ENCODE measurements at places on chromosomes 2 and 18.

DNA sequence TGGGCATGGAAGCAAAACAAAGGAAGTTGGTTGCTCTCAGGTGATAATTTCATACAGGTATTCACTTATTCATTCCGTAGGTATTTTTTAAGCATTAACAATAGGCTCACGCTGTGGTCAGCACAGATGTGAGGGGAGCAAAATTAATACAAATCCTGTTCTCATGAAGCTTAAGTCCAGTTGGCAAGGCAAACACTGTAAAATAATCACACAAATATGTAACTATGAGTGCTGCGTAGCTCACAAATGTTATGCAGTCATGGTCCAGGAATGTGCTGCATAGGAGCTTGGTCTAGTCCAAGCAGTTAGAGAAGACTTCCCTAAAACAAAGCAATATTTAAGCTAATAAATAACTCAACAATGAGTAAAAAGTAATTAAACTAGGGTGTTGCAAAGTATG is 23.9 kb downstream of the SP5 start:
- DNase-seq = peak; percentile 74

- DNase-seq = no peak
Observed at GRCh38 chr18:48842259-48843061, 108.3 kb downstream of the SMAD7 start.

GRCh38 chr2:148745151-148745851 is 100.8 kb downstream of the EPC2 start:
- DNase-seq = no peak

- peak; percentile 69 for DNase-seq
Observed at GRCh38 chr18:8478166-8478967, 130.9 kb upstream of the RAB12 start.

- no peak for DNase-seq
Observed at GRCh38 chr2:152344579-152345195, 9.7 kb downstream of the FMNL2 start.

Data from HTR-8/SVneo (cell line).